ENCODE measurements at places on chromosomes 12 and 14. TPM values are rescaled to one million over a fixed set of nuclear protein-coding genes. Genes with fewer than 3 reads are reported as not detected.

The OR6C70 gene
- total RNA-seq, result not detected

The PLXNC1 gene
- 111 TPM for total RNA-seq

The ATP2B1 gene
- 262 TPM for total RNA-seq

The CD163 gene
- total RNA-seq, result 2.5 TPM

The TSPAN11 gene
- 13.8 TPM for total RNA-seq

The PRIMA1 gene
- total RNA-seq, result 1.6 TPM

The TMCC3 gene
- total RNA-seq, result 17.1 TPM

The SPTSSA gene
- 24.0 TPM for total RNA-seq

The PRPF40B gene
- 14.1 TPM for total RNA-seq

The GPR162 gene
- total RNA-seq, result 87.9 TPM

The ALDH2 gene
- 24.7 TPM for total RNA-seq

The MYH6 gene
- total RNA-seq, result under 0.01 TPM

The LMNTD1 gene
- 4.6 TPM for total RNA-seq

The ACOT6 gene
- not detected for total RNA-seq

The HSP90B1 gene
- 221 TPM for total RNA-seq

The CMTM5 gene
- 9.2 TPM for total RNA-seq

The CYP46A1 gene
- 19.6 TPM for total RNA-seq

Measured in diencephalon (tissue), 1 donor.